ENCODE measurements at places on chromosomes 3 and 15.

GRCh38 chr15:40155270-40155910, 5.5 kb upstream of the BUB1B start:
- no peak for DNase-seq

GRCh38 chr15:95266451-95267061, 1035.2 kb downstream of the MCTP2 start:
- DNase-seq, result no peak

GRCh38 chr3:4976109-4976508, 3.1 kb upstream of the BHLHE40 start:
- DNase-seq, result peak; percentile 49

- DNase-seq, result no peak
Measured at GRCh38 chr15:45763170-45763869, 128.5 kb downstream of the SQOR start.

Data from CD4-positive, alpha-beta T cell treated with Interleukin-6 for 4 hours (primary cell).